ENCODE measurements at places on chromosomes 7 and 10. TPM values are rescaled to one million over a fixed set of nuclear protein-coding genes. Genes with fewer than 3 reads are reported as not detected.

ANKRD30A gene
- not detected for total RNA-seq

CDK1 gene
- total RNA-seq = 98.9 TPM

MYO1G gene
- 0.11 TPM for total RNA-seq

LBX1 gene
- not detected for total RNA-seq

MKX gene
- 11.6 TPM for total RNA-seq

AKR1C2 gene
- total RNA-seq = 20.4 TPM

SLIT1 gene
- 0.11 TPM for total RNA-seq

OR2A12 gene
- total RNA-seq = not detected

BMPER gene
- total RNA-seq = 5.0 TPM

FAM25A gene
- total RNA-seq = not detected

ASZ1 gene
- total RNA-seq = not detected

NFE2L3 gene
- 2.9 TPM for total RNA-seq

UPK3BL2 gene
- 0.87 TPM for total RNA-seq

ENO4 gene
- total RNA-seq = 0.11 TPM

HMX2 gene
- total RNA-seq = not detected

EPHA1 gene
- total RNA-seq = 0.33 TPM

PPP1R9A gene
- total RNA-seq = 2.6 TPM

COL13A1 gene
- 35.9 TPM for total RNA-seq

SUN3 gene
- total RNA-seq = not detected

MYO3A gene
- total RNA-seq = not detected

CALML3 gene
- total RNA-seq = not detected

AVPI1 gene
- 23.0 TPM for total RNA-seq

CCL26 gene
- total RNA-seq = 1.7 TPM

DLX5 gene
- not detected for total RNA-seq

NANOS1 gene
- under 0.01 TPM for total RNA-seq

SLC26A3 gene
- total RNA-seq = not detected

ITPRID1 gene
- not detected for total RNA-seq

HOXA10 gene
- total RNA-seq = 12.6 TPM

SVOPL gene
- total RNA-seq = not detected

ZNF853 gene
- 3.9 TPM for total RNA-seq

HTR5A gene
- total RNA-seq = not detected

TSPAN33 gene
- 0.11 TPM for total RNA-seq

PRKG1 gene
- total RNA-seq = 26.3 TPM

PALD1 gene
- under 0.01 TPM for total RNA-seq

HECTD2 gene
- 11.5 TPM for total RNA-seq

CAMK2B gene
- total RNA-seq = not detected

HOXA1 gene
- under 0.01 TPM for total RNA-seq

TMEM270 gene
- total RNA-seq = not detected

PLAU gene
- total RNA-seq = 81.5 TPM

KCNH2 gene
- 4.4 TPM for total RNA-seq

UNCX gene
- not detected for total RNA-seq

ANKRD26 gene
- total RNA-seq = 13.4 TPM

GRM3 gene
- not detected for total RNA-seq

CPA2 gene
- not detected for total RNA-seq

AGR2 gene
- under 0.01 TPM for total RNA-seq

HELLS gene
- total RNA-seq = 76.8 TPM

TCAF2 gene
- total RNA-seq = 1.9 TPM

IL6 gene
- total RNA-seq = 0.55 TPM

AMZ1 gene
- total RNA-seq = 0.22 TPM

CTAGE4 gene
- total RNA-seq = not detected

LHFPL3 gene
- 0.12 TPM for total RNA-seq

URGCP gene
- 38.2 TPM for total RNA-seq

FAM25G gene
- total RNA-seq = not detected

SMKR1 gene
- 0.44 TPM for total RNA-seq

AUTS2 gene
- total RNA-seq = 5.1 TPM

CPED1 gene
- 117 TPM for total RNA-seq

LIPF gene
- total RNA-seq = not detected
